ENCODE measurements at places on chromosomes 12 and 14. TPM values are rescaled to one million over a fixed set of nuclear protein-coding genes. Genes with fewer than 3 reads are reported as not detected.

- no peak for DNase-seq
Measured at GRCh38 chr14:46054526-46054925, 597.1 kb downstream of the RPL10L start.

DNA sequence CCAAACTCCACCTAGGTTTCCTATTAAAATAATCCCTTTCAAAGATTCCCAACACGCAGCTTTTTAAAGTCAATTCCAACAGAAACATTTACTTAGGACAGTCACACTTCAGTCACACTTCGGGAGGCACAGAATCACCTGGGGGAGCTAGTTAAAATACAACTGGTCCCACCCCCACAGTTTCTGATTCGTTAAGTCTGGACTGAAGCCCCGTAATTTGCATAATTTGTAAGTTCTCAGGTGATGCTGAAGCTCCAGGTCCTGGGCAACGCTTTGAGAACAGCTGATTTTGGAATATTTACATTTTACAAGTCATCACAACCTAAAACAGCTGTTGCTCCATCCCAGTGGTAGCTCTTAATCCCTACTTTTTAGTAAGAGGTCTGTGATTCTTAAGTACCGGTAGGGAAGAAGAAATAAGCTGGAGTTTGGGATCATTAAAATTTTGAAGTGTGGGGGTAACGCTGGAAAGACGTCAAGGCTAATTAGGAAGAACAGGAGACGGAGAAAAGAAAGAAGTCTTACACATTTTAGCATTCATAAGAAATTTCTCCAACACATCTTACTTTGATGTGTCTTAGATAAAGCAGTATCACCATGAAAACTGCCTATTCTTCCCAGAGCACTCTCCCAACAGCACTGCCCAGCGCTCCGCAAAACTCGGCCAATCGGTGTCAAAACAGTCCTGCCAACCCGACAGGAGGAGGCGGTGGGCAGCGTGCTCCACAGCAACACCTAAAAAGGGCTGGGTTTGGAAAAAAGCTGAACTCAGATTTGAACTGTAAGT is 1.1 kb downstream of the IPO8 start:
- DNase-seq, result peak; percentile 56

DNA sequence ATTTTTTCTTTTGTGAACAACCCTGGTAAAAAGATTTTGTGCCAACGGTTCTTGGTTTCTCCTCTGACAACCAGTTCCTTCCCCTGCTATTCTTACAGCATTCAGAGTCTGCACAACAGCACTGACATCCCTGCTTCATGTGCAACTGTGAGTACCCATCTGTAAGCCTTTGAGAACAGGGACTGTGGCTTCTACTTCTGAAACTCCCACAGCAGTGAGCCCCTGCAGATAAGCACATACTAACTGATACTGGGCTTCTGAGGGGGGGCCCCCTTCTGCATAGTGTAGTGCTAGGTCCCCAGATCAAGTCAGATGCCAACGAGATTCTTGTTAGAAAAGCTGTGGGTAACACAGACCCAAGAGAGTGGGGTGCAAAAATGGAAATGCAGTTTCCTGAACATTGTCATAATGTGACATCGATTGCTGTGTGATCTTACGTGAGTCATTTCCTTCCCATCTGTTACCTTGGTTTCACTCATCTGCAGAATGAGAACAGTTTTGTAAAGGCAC is 11.1 kb upstream of the NINJ2 start:
- DNase-seq, result no peak

- peak; percentile 85 for DNase-seq
Measured at GRCh38 chr14:23071244-23071920, 14.1 kb upstream of the CDH24 start.

DNA sequence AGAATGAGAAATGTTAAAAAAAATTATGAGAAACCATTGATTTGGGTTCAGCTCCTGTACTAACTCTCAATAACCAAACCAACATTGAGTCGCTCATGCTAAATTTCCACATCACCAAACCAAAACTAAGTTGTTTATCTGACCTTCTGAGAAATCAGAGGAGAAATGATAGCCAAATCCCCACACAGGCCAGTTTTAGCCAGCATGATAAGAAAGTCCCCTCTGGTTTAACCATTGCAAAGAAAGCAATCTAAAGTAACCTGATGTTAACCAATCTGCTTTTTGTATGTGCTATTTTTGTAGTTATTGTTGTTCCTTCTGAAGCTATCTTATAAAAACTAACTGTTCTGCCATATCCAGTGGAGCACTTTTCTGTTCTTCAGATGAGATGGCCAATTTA is 599.7 kb downstream of the SLC16A7 start:
- DNase-seq, result no peak

- no peak for DNase-seq
Measured at GRCh38 chr12:50271724-50272247, 11.5 kb downstream of the LIMA1 start.

DNA sequence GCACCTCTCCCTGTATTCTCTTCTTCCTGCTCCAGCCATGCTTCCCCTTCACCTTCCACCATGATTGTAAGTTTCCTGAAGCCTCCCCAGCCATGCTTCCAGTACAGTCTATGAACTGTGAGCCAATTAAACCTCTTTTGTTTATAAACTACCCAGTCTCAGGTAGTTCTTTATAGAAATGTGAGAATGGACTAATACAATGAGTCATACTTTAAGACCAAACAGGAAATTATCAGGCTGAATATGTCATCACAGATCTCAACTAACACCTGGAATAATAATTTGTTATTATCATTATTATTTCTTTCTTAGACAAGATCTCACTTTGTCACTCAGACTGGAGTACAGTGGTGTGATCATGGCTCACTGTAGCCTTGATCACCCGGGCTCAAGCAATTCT is 85.4 kb downstream of the KCNMB4 start:
- DNase-seq, result no peak

The B4GALNT3 gene
- 166 TPM for total RNA-seq

GRCh38 chr12:62646566-62646965 is 179.9 kb downstream of the MON2 start:
- no peak for DNase-seq

- DNase-seq, result no peak
Measured at GRCh38 chr14:84027351-84027750, 1502.6 kb upstream of the FLRT2 start.

DNA sequence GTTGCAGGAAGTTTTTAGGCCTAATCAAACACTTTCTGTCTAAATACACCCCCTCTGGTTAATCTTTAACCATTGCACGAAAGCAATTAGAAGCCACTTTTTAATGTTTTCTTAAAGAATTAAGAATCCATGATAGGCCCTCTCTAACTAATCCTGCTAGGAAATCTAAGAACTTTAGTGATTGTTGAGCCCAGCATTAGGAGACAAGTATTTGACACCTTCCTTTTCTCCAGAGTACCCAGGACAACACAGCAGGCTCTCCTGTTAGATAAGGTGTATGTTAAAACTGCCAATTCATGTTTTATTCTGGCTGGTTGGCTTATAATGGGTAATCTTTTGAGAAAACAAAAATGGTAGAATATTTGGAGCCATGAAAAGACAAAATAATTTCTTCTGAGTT is 95.0 kb downstream of the ALX1 start:
- DNase-seq, result no peak

GRCh38 chr12:104496336-104496735 is 39.6 kb downstream of the CHST11 start:
- no peak for DNase-seq

GRCh38 chr14:85413836-85414526 is 116.0 kb upstream of the FLRT2 start:
- DNase-seq, result no peak

Data from transverse colon (tissue), 4 donors.